AG10803 (cell line): ENCODE measurements at places on chromosomes 7 and 10.
A peak's percentile ranks its signal among the peaks of the same experiment; 100 is the strongest.

DNA sequence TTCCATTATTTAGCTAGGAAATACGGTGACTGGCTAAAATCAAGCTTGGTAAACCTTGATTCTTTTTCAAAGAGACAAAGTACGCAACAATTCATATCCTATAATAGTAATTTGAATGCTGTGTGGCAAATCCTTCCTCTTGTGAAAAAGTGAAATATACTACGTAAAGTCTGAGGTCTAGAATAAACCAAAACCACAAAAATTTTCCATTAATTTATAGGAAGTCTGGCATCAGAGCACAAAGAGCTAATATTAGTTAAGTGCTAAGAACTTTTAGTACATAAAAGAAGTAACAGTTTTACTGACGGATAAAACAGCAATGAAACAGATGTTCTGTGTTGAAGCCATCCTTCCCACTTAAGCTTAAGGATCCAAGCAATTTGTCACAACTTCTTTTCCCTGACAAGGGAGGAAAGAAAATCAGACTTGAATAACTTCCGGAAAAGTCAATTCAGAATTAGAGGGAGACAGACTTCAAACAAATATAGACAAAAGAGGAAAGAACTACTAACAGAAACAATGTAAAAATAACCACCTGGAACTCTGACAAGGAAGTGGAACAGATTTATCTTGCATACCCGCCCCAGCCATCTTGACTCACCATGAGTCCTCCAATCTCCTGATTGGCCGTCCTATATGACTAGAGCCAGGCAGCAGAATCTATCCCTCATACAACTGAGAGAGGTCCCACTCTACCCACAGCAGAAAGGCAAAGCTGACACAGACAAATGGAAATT, 34.6 kb downstream of the RHEB start:
- DNase-seq: peak; percentile 71

GRCh38 chr7:44973610-44974401, 5.0 kb downstream of the MYO1G start:
- no peak for DNase-seq

DNA sequence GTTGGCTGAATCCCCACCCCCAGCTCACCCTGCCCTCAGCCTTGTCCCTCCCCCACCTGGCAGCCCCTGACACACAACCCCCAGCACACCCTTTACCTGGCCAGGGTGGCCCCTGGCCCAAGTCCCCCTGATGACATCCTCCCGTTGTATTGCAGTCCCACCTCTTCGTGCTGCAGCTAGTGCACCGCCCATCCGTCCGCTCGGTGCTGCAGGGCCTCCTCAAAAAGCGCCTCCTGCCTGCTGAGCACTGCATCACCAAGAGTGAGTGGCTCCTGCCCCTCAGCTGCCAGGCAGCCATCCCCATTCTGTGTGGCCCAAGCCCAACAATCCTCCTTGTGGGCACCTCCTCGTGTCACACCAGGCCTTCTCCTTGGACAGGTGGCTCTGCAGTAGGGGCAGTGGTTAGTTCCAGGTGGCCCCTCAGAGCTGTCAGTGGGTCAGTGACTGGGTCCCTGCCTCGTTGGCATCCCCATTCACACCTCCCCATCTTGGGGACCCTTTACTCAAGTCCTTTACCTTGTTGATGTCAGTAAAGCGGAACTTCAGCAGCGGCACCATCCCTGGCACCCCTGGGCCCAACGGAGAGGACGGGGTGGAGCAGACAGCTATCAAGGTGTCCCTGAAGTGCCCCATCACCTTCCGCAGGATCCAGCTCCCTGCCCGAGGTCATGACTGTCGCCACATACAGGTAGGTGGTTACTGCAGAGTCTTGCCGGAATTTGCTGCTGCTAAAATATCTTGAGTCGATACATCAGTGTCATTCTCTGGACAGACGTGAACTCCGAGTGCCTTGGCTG, 14.3 kb downstream of the ZMIZ2 start:
- DNase-seq: no peak

DNA sequence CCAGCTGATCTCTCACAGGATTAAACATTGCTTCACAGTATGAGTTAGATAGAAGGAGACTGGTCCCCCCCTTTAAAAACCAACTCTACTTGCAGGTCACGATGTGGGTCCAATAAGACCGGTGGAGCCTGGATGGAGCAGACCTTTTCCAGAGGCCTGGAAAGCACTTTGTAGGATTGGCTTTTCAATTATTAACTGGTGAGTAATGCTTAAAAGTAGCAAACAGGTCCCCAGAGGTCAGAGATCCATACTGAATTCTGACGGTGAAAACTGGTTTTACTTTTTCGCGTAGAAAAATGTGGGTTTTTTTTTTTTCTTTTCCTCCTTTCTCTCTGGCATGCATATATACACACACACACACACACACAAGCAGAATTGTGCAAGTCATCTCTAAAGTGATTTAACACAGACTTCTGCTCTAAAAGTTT, 74.9 kb upstream of the OGDHL start:
- DNase-seq: no peak

GRCh38 chr10:15624401-15625196, 95.1 kb downstream of the ITGA8 start:
- peak; percentile 81 for DNase-seq

GRCh38 chr7:108104324-108104723, 25.8 kb downstream of the LAMB4 start:
- DNase-seq: no peak

- DNase-seq: no peak
Observed at GRCh38 chr7:135102372-135102771, 45.5 kb upstream of the TMEM140 start.

GRCh38 chr7:144001543-144001942, 1.4 kb downstream of the OR6B1 start:
- DNase-seq: no peak

DNA sequence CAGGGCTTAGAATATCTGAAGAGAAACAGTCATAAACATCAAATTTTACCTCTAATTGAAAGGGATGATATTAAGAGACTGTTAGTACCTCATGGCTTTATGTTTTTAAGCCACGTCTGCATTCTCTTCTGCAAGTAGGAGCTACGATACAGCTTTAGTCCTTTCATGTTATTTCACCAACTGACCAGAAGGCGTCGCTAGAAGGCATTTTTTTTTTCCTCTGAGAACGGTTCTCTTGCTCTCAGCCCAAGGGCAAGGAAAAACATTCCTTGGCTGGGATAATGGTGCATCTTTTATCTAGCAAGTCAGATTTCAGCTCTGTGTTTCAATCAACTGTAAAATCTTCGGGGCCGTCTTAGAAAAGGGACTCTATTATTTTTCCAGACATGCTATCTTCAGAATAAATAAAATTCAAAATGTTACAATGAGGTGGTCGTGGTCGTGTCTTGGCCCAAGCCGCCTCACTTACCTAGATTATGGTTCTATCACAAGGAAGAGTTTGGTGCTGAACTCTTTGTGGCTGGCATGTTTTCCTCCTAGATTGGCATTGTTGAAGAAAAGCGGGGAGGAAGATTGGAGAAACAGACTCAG, 41.6 kb upstream of the LYZL2 start:
- peak; percentile 80 for DNase-seq

DNA sequence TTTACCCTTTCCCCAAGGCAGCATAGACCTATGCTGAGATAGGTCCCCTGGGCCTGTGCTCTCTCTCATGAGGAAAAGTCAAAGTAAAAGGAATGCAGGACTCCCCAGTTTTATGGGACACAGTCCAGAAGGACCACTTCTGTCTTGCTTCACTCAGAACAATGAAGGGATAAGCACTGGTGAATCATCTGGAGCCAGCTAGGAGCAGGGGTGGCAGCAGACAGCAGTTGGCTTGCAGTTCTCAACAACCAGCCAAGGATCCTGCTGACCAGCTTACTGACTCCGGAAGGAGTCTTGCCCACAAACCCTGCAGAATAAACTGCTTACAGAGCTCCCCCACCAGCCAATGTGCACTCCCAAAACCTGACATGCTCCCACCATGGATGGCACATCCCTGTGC, 152.1 kb upstream of the GHITM start:
- no peak for DNase-seq

- no peak for DNase-seq
Observed at GRCh38 chr7:139887992-139888481, 59.0 kb downstream of the TBXAS1 start.

DNA sequence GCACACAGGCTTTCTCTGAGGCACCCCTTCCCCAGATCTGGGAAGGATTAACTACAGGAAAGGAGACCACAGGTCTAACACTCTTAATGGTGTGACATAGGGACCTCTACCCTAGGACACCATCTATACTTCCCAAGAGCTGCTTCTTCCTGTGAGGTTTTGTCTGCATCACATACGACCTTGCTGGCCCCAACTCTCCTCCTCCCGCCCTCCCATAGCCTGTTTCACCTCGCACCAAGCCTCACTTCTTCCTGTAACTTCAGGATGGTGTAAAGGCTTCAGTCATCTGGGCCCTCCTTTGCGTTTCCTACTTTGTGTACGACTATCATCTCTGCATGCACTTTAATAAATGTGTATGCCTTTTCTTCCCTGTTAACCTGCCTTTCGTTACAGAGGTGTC, 274.3 kb downstream of the KLF6 start:
- no peak for DNase-seq

GRCh38 chr7:138848056-138848980, 50.3 kb upstream of the ATP6V0A4 start:
- DNase-seq: peak; percentile 6

DNA sequence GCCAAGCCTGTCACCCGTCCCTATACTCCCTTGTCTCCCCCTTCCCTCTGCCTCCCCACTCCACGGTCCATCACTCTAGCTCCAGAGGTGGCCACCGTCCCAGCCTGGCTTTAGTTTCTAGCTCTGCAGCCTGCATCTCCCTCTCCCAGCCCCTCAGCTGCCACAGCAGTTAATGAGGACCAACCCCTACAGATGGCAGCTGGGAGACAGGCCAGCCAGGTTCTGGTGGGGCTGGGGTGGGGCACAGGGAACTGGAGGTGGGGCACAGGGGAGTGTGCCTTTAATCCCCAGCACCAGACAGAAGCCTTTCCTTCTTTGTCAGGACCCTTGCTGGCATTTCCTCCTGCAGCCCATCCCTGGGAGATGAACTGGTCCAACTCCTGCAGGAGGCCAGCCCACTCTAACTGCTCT, 21.1 kb downstream of the UNC5B start:
- DNase-seq: no peak

GRCh38 chr7:23454881-23455526, 15.3 kb downstream of the IGF2BP3 start:
- no peak for DNase-seq

- DNase-seq: no peak
Observed at GRCh38 chr7:138477081-138477578, 17.1 kb downstream of the TRIM24 start.

- DNase-seq: peak; percentile 37
Observed at GRCh38 chr7:139023076-139023475, 12.8 kb downstream of the ZC3HAV1L start.

GRCh38 chr10:131239450-131239849, 72.1 kb downstream of the TCERG1L start:
- no peak for DNase-seq

DNA sequence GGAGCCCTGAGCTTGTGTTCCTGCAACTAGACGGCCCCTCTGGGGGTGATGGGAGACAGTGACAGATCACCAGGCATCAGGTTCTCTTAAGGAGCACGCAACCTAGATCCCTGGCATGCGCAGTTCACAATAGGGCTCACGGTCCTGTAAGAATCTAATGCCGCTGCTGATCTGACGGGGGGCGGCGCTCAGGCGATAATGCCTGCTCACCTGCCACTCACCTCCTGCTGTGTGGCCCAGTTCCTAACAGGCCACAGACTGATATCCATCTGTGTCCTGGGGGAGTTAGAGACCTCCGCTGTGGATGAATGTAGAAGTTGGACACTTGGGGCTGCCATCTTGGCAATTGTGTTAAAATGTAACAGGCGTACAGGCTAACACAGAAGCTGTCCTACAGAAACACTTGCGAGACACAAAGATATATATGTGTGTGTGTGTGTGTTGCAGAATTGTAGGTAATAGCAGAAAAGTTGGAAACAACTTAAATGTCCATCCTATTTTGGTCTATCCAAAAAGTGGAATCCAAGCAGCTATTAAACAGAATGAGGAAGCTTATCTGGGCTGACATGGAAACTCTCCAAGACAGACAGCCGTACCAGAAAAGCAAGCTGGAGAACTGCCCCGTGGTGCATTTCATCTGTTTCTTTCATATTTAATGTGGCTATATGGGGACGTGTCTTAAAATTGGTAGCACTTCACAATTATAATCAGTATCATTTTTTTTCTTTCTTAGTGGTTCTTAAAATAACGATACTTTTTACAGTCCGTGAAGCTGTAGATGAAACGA, 82.8 kb downstream of the MKI67 start:
- no peak for DNase-seq

- no peak for DNase-seq
Observed at GRCh38 chr10:56360583-56360966, 484 bp downstream of the ZWINT start.

DNA sequence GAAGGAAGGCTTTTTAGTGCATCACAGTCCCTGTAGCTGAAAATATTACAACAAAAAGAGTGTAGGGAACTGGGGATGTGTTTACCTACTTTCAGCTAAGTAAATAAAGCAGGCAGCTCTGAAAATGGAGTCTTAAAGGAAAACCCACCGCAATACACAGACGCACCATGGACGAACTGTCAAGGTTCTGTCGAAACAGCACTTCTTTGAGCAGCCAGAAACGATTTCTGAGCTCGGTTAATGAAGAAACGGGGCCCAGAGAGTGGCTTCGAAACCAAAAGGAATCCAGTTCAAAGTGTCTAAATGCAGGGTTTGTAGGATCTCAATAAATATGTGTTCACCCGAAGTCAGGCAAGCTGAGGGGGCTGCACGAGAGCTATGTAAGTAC, 275.4 kb upstream of the NEBL start:
- DNase-seq: no peak

GRCh38 chr7:158581440-158582088, 6.1 kb downstream of the PTPRN2 start:
- DNase-seq: no peak

- DNase-seq: no peak
Observed at GRCh38 chr7:731440-732085, 4.5 kb upstream of the PRKAR1B start.

DNA sequence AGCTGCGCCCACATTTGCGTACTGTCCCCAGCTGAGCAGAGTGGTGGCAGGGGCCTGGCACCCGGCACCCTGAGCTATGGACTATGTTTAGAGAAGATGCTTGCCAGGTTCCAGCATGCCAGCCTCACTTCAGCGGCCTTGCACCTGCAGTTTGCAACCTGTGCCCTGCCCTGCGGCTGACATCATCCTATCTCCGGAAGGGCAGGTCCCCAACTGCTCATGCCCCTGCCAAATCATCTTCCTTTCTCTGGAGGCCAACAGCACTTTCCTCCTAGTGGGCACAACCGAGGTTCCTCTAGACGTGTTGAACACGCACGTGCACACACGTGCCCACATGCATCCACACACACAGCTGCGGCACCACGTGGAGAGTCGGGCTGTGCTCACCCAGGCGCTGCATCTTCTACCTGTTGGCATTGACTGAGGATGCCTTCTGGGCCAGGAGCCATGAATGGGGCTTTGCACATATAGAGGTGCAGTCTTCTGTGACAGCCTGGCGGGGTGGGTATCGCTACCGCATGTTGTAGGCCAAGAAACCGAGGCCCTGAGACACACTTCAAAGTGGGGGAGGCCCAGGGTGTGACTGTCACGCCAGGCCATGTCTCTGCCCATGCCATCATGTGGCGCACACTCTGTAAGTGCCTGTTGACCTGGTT, 24.5 kb downstream of the CNPY1 start:
- DNase-seq: no peak

GRCh38 chr10:9209105-9209798, 1154.8 kb downstream of the GATA3 start:
- peak; percentile 50 for DNase-seq

- DNase-seq: no peak
Observed at GRCh38 chr10:113078282-113078907, 128.3 kb downstream of the TCF7L2 start.

GRCh38 chr10:48684792-48685623, at the start of gene WDFY4:
Gene WDFY4 (plus strand): TSS chr10:48684873. CDS start chr10:48709733, 24,860 bp downstream.
- DNase-seq: no peak

- DNase-seq: no peak
Observed at GRCh38 chr10:49269523-49269922, 29.4 kb upstream of the C10orf71 start.
